ENCODE measurements at places on chromosomes 4 and X. TPM values are rescaled to one million over a fixed set of nuclear protein-coding genes. Genes with fewer than 3 reads are reported as not detected.

The HS3ST1 gene
- 1.4 TPM for total RNA-seq

The CTAG1A gene
- not detected for total RNA-seq

The CFI gene
- total RNA-seq = 11.5 TPM

The NSUN7 gene
- total RNA-seq = 0.95 TPM

The FSTL5 gene
- not detected for total RNA-seq

The MTMR8 gene
- total RNA-seq = 0.41 TPM

The KCNIP4 gene
- not detected for total RNA-seq

The DCAF8L2 gene
- total RNA-seq = not detected

The XK gene
- 8.7 TPM for total RNA-seq

The NDP gene
- total RNA-seq = not detected

The TMPRSS11B gene
- not detected for total RNA-seq

The RRH gene
- total RNA-seq = not detected

The ADAD1 gene
- total RNA-seq = not detected

The OCRL gene
- 9.3 TPM for total RNA-seq

The FGF5 gene
- 1.6 TPM for total RNA-seq

The SSR4 gene
- 150 TPM for total RNA-seq

The CYSLTR1 gene
- 0.92 TPM for total RNA-seq

The ZC4H2 gene
- 3.9 TPM for total RNA-seq

The GPC4 gene
- total RNA-seq = 9.9 TPM

The STBD1 gene
- 29.4 TPM for total RNA-seq

Measured in Right ventricle myocardium inferior (tissue), 1 donor.